ENCODE measurements at places on chromosomes 12 and 14.

- DNase-seq = no peak
These were observed 8.4 kb downstream of the PITPNM2 start for GRCh38 chr12:123142518-123142840.

DNA sequence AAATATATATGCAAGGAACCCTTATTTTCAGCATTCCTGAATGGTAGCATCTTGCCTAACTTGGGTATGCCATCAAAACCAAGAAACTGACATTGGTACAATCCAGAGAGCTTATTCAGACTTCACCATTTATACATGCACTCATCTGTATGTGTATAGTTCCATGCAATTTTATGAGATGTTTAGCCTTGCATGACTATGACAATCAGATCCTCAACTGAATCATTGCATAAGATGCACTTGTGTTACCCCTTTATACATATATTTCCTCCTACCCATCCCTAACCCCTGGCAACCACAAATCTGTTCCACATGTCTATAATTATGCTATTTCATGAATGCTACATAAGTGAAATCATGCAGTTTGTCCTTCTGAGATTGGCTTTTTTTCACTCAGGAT, 37.0 kb upstream of the PPFIBP1 start:
- DNase-seq = no peak

- no peak for DNase-seq
These were observed 29.9 kb downstream of the SRRM4 start for GRCh38 chr12:119011231-119011630.

DNA sequence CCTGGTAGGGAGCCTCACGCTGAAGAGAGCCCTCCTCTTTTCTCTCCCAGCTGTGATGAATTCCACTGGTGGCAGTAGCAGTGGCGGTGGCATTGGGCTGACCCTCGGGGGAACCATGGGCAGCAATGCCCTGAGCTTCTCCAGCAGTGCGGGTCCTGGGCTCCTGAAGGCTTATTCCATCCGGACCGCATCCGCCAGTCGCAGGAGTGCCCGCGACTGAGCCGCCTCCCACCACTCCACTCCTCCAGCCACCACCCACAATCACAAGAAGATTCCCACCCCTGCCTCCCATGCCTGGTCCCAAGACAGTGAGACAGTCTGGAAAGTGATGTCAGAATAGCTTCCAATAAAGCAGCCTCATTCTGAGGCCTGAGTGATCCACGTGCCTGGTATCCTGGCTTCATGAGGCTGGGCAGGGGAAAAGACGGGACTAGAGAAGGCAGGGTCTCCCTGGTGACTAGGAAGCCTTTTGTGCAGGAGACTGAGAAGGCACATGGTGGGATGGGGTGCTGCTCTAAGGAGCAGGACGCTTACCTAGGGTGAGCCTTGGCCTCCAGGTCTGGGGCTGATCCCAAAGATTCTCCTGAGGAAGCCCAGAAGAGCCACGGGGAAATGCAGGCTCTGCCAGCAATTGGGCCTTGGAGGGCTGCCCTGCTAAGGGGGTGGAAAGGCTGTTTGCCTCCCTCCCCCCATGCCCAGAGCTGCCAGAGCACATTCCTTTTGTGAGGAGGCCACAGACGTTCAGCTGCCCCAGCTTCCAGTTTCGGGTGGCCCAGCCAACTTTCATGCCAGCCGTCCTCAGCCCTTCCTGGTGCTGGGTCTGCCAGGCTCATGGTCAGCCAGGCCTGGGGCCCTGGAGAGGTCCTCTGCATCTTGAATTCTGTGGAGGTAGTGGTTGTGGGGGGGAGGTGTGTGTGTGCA, 15.8 kb downstream of the KRT7 start:
- no peak for DNase-seq

DNA sequence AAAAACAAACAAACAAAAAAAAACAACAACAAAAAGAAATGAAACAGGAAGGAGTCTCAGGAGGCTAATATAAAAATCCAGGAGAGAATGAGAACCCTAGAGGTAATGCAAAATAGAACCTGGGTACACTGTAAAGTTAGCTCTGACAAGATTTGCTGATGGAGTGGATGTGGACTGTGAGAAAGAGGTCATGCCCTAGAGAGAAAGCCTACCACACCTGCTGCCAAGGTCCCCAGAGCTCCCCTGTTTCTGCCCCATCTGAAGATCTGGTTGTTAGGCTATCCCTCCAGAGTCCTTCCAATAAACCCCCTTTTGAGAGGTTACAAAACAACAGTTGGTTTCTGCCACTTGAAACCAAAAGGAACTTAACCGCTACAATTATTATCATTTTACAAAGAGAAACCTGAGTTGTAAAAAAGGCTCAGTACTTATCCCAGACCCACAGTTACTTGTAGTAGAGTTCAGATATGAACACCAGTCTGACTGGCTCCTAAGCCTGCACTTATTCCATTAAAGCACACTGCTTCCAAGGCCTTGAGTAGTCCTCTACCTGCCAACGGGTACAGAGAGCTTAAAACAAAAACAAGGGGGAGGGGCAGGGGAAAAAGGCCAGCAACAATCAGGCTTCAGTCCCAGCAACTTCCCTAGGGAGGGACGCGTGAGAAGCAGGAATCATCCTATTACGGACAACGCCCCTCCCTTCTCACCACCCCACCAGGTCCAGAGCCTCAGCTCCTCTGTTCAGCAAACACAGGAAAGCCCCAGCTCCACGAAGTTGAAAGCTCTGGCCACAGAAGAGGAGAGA, 27.7 kb downstream of the PPP1R13B start:
- DNase-seq = no peak
